ENCODE measurements at places on chromosomes 12 and 14.

- DNase-seq = no peak
Observed at GRCh38 chr12:98388126-98388525, 127.3 kb upstream of the TMPO start.

DNA sequence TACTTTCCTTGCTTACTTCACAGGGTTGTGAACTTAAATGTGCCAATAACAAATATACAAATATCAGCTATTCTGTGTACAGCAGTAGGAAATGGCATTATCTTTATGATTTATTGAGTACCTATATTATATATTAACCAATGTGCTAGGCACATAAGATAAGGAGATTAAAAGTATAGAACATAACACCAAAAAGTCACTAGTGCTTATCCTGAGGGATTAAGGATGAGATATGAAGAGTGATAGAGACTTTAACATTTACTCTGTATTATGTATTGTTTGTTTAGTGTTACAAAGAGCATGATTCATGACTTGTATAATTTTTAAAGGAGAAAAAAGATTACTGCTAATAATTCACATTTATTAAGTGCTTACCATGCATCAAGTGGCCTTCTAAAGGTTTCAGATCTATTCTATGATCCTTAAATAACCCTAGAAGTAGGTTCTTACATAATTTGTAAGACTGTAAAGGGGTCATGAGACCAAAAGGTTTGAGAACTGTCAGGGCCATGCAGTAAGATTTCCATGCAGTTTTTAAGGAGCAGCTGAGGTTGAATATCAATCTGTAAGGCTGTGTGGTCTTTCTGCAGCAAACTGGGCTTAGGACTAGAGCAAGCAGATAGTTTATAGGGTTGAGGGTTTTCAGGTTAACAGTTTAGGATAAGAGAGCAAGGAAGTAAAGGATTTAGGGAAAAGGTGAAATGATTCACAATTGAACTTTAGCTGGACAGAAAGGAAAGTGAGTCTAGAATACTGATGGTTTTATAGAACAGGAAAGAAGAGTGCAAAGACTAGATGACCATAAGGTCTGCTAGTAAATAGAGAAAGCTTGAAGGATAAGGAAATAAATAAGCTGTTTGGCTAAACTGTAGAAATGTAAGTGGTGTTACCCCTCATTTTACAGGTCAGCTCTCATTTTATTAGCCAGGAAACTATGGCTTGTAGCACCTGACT is 7.0 kb downstream of the PYROXD1 start:
- no peak for DNase-seq

DNA sequence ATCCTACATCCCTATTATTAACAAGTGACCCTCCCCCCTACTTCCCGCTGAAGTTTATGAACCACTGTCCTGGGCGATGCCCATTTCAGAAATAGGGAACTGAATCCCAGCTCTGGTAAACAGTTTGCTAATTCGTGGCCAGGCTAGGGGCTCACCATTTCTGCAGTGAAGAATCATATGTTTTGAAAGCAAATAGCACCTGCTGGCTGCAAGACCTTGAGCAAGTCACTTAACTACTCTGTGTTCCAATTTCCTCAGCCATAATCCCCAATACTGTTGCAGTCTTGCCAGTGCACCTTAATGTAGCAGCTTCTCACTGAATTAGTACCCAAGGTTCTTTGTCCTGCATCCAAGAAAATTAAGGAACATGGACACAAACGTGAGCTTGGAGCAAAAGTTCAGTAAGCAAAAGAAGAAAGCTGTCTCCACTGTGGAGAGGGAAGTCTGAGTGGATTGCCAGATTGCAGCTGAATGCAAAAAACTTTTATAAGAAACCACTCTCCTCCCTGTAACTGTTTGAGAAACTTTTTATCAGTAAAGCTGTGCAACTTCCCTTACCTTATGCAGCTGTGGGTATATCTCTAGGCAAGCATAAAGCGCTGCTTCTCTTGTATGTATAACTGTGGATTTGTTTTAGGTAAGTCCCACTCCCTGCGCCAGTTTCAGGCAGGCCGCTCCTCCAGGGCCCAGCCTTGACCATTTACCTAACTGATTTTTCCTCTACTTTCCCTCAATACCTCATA is 824 bp downstream of the OAS1 start:
- DNase-seq = no peak

DNA sequence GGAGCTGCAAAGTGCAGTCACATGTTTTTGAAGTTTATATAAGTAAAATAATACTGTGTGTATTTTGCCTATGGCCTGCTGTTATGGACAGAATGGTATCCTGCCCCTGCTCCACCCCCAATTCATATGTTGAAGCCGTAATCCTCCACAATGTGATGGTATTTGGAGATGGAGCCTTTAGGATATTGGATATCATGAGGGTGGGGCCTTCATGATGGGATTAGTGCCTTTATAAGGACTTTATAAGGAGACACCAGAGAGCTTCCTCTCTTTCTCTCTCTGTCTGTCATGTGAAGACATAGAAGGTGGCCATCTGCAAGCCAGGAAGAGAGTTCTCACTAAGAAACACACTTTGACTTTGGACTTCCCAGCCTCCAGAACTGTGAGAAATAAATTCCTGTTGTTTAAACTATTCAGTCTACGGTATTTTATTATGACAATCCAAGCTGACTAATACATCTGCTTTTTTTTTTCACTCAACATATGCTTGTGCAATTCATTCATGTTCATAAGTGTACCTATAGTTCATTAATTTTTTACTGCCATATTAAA is 3.1 kb upstream of the CHPT1 start:
- no peak for DNase-seq

GRCh38 chr12:118036672-118037411 is 20.3 kb downstream of the RFC5 start:
- DNase-seq = no peak

GRCh38 chr12:21800011-21800410 is 25.5 kb upstream of the KCNJ8 start:
- no peak for DNase-seq

DNA sequence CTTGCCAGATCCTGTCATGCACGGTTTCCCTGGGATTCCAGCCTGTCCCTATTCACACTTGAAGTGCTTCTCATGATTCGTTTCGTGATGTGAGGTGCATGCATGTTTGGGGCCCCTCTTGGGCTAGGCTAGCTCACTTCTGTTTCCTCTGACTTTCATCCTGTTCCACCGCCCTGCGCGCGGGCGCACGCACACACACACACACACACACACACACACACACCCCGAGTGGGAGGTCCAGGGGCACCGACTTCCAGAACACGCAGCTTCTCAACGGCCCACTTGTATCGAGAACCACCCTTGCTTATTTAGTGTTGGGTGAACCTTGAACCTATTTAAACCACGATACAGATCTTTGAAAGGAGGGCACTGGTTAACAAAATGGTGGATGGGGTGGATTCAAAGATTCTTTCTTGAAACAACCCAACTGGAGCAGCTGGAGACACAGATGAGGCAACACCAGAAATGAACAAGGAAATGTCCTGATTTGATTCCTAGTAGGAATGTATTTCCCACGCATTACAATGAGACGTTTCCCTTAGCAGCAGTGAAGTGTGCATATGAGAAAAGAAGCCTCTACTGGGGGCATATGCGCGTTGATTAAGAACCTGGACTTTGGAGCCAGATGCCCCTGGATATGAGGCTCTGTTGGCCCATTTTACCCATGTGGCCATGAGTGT is 16.3 kb downstream of the ELK3 start:
- no peak for DNase-seq

- DNase-seq = no peak
Observed at GRCh38 chr14:95741038-95741490, 27.1 kb upstream of the TCL1A start.

GRCh38 chr14:77024171-77024691 is 4.3 kb downstream of the IRF2BPL start:
- no peak for DNase-seq

GRCh38 chr12:53267306-53267998 is 647 bp upstream of the ESPL1 start:
- DNase-seq = no peak

DNA sequence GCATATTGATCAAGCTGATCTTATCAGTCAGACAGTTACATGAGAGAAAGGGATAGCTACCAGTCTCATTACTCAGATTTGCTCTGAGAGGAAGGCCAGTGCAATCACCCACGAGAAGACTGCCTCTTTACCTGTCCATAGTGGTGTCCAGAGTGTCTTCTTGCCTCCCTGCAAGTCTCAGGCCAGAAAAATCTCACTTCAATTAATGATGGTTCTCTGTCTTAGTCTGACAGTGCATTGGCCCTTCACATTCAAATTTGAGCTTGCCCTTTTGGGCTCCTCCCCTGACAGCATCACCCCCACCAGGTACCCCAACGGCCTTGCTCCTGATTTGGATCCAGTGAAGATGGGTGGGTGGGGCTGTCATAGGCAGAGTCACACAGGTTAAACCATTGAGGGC is at the start of gene AICDA:
AICDA (minus strand) TSS at position 231 of the 400 bp plus-strand sequence; CDS start at position 139, 92 bp downstream.
- DNase-seq = no peak

DNA sequence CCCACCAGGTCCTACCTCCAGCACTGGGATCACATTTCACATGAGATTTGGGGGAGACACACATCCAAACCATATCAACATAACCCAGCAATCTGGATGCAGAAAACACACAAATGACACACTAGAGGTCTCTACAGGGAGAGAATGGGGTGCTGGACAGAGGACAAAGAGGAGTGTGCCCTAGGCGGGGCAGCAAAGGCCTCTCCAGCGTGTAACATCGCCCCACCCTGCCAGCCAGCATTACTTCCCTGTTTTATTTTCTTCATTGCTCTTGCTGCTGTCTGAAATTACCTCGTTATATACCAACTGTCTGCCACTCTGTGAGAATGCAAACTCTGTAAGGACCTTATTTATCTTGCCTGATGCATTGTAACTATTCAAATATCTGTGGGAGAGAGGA is 61.1 kb downstream of the RIMBP2 start:
- DNase-seq = no peak

- DNase-seq = no peak
Observed at GRCh38 chr14:32825058-32825457, 113.6 kb upstream of the NPAS3 start.

- no peak for DNase-seq
Observed at GRCh38 chr12:92810370-92810769, 107.6 kb downstream of the PLEKHG7 start.

- DNase-seq = no peak
Observed at GRCh38 chr14:58950555-58950954, 237.9 kb upstream of the DAAM1 start.

GRCh38 chr12:110688446-110689280 is at the start of gene HVCN1:
Gene HVCN1 (minus strand): TSS chr12:110689115. CDS start chr12:110683245, 5,870 bp downstream.
- DNase-seq = no peak

- no peak for DNase-seq
Observed at GRCh38 chr12:120121766-120122293, 5.3 kb upstream of the RAB35 start.

- no peak for DNase-seq
Observed at GRCh38 chr12:69608114-69608513, 2.6 kb downstream of the LRRC10 start.

DNA sequence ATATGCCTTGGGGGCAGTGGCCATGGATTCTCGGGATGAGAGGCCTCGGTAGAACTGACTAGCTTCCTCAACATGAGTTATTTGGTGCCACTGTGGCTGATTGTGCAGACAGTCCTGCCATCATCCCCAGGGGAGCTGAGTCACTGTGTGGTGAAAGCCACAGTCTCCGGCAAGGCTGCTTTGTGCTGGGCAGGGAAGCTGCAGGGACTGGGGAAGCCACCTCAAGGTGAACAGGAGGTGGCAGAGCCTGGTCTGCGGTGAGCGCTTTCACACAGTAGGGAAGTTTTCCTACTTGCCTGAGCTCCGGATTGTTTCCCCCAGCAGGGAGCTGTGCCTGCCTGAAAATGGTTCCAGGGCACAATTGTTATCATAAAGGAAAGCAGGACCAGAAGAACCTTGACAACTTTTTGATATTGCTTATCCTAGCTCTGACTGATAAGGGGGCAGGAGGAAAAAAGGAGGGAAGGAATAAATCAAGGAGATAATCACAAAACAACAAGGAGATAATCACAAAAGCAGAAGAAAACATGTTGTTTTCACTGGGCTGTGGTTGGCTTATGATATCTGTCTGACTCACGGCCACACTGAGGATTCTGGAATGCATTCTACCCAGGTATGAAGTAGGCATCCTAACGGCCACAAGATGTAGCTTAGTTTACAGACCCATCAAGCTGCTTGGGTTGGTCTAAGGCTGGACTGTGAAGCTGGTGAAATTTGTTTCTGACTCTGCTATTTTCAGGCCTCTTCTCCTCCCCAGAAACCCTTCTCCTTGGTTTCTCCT is 32.2 kb upstream of the GNG2 start:
- DNase-seq = no peak

DNA sequence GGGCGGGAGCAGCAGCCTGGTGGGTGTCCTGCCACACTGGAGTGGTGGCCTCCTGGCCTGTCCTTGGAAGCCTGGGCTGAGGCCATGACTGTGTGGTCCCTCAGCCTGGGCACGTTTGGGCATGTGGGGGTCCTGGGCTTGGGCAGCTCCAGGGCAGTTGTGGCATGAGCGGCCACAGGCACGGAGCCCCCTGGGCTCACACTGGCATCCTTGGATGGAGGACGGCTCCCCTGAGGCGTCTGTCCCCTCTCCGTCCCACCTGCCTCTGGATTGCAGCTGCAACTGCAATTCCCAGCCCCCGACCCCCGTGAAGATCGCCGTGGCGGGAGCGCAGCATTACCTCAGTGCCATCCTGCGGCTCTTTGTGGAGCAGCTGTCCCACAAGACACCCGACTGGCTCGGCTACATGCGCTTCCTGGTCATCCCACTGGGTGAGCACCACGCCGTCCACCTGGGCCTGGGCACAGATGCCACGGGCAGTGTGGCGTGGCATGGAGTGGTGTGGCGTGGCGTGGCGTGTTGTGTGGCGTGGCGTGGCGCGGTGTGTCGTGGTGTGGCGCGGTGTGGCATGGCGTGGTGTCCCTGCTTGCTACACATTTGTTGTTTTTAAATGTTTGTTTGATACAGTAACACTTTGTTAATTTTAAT is 15.1 kb upstream of the TEX22 start:
- DNase-seq = no peak

DNA sequence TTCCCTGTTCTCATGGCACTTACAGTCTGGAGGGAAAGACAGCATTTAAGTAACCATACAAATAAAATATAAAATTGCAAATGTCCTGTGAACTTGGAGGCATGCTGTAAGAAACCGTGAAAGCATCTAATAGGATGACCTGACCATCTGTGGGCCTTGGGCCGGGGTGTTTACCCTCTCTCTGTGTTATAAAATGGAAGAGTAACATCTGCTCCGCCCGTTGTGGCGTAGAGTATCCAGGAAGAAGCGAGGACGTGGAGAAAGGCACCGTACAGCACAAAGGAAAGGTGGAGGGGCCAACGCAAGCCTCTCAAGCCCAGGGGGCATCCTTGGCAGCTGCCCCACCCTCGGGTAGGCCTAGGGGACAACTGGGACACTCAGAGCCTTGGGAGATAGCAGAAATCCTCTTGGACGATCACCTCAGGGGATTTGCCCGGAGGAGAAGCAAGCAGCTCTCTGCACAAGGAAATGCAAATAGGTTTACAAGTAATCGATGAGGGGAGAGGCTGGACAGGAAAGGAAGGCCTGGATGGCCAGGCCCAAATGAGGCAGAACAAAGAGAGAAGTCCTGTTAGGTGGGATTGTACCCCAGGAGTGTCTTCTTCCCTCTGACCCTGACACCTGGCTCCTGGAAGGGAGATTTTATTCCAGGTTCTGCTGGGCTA is 26.2 kb downstream of the VSX2 start:
- no peak for DNase-seq

Data from AG04450 (cell line).